ENCODE measurements at places on chromosomes 2 and 18. TPM values are rescaled to one million over a fixed set of nuclear protein-coding genes. Genes with fewer than 3 reads are reported as not detected.

Gene SCN3A
- 0.94 TPM for total RNA-seq

Gene ABCA12
- total RNA-seq: 3.0 TPM

Gene TMEM131
- 10.2 TPM for total RNA-seq

Gene SALL3
- total RNA-seq: 3.0 TPM

Gene CDKL4
- 0.23 TPM for total RNA-seq

Gene METTL21A
- 48.0 TPM for total RNA-seq

Gene AQP12B
- total RNA-seq: not detected

- DNase-seq: no peak
Measured at GRCh38 chr2:85326406-85327159, 1.2 kb downstream of the TGOLN2 start.

GRCh38 chr2:62660087-62660486, 45.4 kb upstream of the EHBP1 start:
- DNase-seq: no peak

DNA sequence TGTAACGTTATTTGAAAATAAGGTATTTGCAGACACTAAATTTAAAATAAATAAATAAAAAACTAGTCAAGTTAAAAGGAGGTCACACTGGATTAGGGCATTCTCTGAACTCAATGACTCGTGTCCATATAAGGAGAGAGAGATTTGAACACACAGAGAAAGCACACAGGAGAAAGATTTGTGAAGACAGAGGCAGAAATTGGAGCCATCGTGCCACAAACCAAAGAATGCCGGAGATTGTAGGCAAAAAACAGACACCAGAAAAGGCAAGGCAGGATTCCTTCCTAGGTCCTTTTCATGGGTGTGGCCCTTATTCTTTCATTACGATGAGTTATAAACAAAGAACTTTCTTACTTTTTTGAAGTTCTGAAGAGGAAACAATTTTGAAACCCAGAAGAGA, 981.5 kb downstream of the DCDC2C start:
- DNase-seq: no peak

- DNase-seq: no peak
Measured at GRCh38 chr18:51006948-51007789, 22.8 kb upstream of the SMAD4 start.

GRCh38 chr2:232103140-232103737, 141.7 kb downstream of the DIS3L2 start:
- DNase-seq: no peak

DNA sequence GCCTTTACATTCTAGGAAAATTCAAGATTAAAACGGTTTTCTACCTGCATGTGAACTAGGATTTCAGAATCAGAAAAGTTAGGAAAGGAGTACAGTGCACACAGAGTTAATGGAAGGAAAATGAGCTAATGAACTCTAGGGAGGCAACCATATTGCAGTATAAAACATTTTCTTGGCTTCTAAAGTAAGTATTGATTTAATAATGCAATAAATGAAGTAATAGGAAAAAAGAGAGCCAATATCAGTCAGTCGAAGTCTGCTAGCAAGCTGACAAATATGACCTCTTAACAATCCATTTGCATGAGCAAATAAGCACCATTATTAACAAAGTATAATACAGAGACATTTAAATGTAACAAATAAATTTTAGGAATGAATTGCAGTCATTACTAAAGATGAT, 80.2 kb upstream of the COL3A1 start:
- no peak for DNase-seq

DNA sequence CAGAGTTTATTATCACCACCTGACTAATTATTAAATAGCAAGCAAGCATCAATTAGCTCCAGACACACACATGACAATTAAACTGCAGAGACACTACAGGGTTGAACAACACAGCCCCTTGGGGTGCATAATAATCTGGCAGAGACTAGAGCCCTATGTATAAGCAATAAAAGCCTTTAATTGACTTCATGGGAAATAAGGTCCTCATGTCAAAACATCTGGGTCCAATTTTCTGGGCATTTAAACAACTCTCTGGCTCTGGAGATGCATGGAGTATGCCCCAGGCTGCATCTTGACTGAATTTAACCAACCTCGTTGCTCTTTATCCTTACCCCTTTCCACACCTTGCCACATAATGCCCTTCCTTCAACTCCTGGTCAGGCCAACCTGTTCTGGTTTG, 270.7 kb upstream of the THUMPD2 start:
- no peak for DNase-seq

DNA sequence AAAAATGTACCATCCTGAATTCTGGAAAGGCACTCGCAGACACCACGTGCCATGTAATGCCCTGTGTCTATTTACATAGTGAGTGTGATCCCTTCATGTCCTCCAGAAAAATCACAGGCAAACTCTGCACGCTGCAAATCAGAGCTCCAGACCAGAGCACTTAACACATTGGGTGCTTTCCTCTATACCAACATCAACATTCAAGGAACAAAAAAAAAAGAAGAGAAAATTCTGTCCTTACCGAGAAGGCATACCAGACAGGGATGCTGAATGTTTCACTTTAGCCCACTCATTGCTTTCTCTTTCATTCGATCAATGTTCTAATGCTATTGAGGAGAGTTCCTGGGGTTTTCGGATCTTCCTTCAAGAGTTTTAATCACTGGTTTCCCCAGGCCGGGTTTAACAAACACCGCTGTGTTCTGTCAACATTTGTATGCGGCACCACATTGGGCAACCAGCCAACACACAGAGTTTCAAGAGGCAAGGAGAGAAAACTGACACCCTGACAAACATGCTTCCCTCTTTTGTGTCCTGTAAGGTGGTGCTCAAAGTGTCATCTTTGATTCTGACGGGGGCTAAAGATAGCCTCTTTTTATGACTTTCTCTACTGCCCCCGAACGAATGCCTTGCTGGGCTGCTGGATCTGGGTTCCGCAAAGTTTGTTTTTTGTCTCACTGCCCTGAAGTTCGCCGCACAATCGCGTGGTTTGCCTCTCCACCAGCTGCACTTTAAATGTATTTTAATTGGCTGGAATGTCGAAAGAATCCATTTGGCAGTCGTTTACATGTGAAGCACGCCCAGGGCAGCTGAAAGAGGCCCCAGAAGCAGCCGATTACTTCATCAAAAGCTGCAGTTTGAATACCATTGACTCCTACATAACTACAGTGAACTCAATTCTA, 106.4 kb upstream of the NCKAP5 start:
- DNase-seq: no peak

DNA sequence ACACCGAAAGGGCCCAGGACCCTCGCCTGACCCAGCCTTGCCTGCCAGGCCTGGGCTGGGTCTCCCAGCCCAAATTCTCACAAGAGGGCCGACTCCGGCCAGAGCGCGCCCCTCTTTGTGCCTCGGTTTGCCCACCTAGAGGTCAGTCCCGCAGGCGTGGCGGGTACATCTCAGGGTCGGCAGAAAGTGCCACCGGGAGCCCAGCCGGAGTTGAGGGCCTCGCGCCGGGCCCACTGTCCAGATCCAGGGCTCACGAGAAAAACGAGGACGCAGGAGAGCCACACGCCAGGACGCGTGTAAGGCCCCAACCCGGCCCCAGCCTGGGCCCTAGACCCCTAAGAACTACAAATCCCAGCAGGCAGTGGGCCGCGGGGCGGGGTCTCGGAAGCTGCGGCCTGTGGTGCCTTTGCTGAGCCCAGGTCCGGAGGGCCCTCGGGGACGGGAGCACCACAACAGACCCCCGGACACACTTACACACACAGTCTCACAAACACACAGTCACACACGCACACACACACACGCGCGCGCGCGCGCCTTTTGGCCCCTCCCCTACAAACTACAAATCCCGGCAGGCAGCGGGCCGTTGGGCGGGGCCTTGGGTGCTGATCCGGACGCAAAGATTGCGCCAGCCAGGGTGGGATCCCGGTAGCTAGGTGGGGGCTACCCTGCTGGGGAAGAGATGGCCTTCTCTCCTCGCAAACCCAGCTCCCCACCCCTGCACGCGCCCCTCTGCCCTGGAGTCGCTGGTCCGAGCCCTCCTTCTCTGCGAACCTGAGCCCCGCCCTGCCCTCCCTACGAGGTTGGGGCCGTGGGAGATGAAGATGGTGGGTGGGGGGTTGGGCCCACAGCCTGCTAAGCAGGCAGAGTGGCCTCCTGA, at the start of gene SH2D6:
Gene SH2D6 (plus strand): TSS at position 583 of the 877 bp plus-strand sequence. CDS start 10,752 bp downstream, outside the sequence.
- no peak for DNase-seq

DNA sequence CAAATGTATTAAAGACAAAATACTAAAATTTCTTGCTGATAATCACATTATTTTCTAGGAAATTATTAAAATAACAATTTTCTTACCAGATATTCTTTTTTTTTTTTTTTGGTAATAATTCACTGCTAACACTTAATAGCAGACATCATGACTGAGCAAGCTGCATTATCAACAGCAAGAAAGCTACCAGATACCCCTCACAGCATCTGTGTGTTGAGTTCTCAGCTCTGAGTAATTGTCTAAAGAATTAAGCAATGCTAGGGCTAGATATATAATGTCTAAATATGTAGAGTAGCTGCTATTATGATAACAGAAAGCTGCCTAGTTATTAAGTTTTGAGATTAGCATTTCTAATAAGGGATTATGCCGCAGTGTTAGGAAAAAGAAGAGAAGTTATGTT, 754.3 kb upstream of the PKDCC start:
- no peak for DNase-seq

GRCh38 chr2:59655809-59656208, 897.6 kb downstream of the BCL11A start:
- no peak for DNase-seq

- no peak for DNase-seq
Measured at GRCh38 chr2:33441235-33441810, 35.1 kb upstream of the RASGRP3 start.

GRCh38 chr2:19169134-19169768, 189.2 kb downstream of the OSR1 start:
- DNase-seq: no peak

DNA sequence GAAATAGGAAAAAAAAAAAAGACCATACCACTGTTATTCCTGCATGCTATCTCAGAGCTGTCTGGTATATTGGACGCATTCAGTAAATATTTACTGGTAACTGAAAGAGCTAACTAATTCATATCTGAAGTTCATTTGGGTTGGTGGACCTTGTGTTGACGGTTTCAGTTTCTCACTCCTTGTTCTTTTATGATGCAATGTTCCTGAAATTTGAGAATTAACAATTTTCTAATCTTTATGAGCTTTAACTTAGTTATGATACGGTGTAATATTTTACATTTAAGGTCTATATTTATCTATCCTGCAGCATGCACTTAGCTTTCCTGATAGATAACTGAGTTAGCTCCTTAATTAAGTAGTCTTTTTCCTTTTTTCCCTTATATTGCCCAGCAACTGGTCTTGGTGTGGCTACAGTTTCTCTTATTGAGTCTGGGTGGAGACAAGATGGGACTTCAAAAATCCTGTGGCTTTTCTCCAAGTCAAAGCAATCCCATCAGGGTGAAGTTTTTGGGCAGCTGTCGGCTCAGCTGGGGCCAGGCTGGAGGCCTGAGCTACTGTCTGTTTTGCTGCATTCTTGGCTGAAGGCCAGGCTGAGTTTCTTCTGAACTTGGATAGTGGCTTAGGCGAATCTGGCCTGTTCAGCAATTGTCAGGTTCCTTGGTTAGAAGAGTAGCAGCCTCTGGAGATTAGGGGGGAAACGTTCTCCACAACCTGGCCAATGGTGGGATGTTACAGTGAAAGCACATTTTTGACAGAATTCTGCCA, 78.4 kb upstream of the MEX3C start:
- no peak for DNase-seq

DNA sequence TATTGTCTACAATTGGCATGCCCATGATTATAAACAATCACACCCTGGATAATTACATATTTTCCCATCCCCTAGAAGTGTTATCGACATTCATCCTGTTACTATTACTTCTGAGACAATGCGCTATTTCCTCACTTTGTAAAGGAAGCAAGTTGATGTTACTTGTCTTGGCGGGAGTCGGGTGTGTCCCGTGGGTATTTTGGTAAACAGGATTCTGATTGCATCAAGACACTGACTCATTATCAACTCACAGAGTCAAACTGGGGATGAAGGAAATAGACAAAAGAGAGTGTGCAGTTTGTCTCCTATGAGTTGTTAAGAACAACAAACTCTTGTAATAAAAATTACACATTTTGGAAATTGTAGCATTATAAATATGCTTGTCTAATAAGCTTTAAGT, 142.7 kb downstream of the GALR1 start:
- DNase-seq: no peak

GRCh38 chr18:14922965-14923565, 175.1 kb downstream of the ANKRD30B start:
- DNase-seq: no peak

GRCh38 chr2:175008801-175009495, 3.8 kb upstream of the CHN1 start:
- DNase-seq: no peak

DNA sequence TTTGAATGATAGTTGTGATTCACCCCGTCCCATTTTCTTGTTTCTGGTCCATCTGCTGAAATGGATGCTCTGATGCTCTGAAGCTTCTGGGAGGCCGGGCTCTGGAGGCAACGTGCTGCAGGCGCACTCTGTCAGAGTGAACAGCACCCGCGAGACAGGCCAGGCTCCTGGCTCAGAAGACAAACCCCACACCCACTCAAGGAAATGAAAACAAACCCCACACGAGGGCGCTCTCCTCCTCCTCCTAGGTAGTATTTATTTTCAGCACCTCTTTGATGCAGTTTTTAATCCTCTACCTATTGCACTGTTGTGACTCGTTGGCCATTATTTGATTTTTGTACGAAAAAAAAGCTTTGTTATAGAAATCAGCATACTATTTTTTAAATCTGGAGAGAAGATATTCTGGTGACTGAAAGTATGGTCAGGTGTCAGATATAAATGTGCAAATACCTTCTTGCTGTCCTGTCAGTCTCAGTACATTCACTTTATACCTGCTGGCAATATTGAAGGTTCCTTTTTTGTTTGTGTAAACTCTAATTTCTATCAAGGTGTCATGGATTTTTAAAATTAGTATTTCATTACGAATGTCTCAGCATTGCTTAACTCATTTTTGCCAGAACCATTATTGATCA, 10.3 kb upstream of the CHST10 start:
- no peak for DNase-seq

DNA sequence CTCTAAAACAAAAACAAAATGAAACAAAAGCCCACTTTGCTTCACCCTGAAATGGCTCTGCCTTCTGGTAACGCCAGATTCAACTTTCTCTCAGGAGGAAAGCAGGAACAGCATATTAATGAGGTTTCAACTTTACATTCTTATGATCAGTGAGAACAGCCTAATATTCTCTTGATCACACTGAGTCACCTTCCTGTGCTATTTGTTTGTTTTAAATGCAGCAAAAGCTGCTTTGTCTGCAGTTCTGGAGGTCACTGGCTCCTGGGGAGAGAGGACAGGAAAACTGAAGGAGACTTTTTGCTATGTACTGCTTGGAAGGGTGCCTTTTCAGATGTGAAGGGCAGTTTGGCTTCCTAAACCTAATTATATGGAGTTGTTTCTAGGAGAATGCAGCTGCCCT, 48.1 kb downstream of the MAIP1 start:
- DNase-seq: peak; percentile 18
